ENCODE measurements at places on chromosomes 13 and 19.

- no peak for DNase-seq
Observed at GRCh38 chr13:93416736-93417355, 190.2 kb downstream of the GPC6 start.

DNA sequence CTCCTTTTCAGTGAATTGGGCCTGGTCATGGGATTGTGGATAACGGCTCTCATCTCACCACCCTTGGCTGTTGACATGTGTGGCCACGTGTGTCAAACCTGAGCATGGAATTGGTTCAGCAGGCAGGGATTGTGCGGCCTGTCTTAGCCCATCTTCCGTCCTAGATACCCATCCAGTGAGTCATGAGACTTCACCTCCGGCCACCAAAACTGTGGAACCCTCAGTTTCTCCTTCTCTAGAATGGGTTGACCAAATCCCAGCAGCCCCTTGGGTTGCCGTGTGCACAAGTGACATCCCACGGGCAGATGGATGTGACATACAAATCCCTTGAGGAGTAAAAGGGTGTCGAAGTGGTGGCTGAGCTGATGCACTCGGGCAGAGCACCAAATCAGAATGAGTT, 6.7 kb downstream of the GGN start:
- DNase-seq: no peak

GRCh38 chr19:7953060-7953459, 9.6 kb upstream of the TIMM44 start:
- no peak for DNase-seq

- DNase-seq: no peak
Observed at GRCh38 chr13:100662468-100663211, 12.0 kb downstream of the TMTC4 start.

DNA sequence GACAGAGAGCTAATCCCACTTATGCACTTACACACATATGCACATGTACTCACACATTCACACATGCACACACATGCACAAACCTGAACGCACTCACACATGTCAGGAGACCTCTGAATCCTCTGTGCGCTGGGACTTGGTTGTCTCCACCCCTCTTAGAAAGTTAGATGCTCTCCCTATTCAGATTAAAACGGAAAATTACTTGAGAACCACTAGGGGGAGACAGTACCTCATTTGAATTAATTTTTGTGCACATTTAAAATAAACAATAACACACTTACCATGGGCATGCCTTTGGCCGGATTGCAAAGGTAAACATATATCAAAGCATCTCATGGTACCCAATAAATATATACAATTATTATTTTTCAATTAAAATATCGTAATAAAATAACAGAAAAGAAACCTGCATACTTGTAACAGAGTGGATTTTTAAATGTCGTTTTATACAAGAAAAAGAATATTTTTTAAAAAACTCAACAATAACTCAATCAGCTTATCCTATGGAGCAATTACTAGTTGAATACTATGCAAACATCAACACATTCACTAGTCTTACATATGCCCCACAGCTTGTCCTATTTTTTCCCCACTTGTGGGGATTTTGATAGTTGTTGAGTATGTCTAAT, 9.5 kb upstream of the LILRB4 start:
- DNase-seq: peak; percentile 58

GRCh38 chr19:4640247-4641000, 1.1 kb downstream of the TNFAIP8L1 start:
- no peak for DNase-seq

DNA sequence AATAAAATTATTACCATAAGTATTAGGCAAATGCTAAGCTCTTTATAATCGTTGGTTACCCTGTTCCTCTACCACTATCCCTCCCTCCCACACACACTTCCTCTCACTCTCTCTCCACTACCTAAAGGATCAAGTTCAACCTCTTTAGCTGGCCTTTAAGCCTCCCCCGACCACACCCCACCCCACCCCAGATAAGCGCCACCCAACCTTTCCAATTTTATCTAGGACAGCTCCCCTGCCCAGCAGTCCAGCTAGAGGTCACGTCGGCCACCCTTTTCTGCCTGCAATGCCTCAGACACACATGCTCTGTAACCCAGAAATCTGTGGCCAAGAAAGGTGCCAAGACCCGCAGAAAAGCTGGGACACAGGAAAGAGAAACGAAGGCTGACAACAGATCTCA, 1.1 kb downstream of the LYPD4 start:
- DNase-seq: no peak

DNA sequence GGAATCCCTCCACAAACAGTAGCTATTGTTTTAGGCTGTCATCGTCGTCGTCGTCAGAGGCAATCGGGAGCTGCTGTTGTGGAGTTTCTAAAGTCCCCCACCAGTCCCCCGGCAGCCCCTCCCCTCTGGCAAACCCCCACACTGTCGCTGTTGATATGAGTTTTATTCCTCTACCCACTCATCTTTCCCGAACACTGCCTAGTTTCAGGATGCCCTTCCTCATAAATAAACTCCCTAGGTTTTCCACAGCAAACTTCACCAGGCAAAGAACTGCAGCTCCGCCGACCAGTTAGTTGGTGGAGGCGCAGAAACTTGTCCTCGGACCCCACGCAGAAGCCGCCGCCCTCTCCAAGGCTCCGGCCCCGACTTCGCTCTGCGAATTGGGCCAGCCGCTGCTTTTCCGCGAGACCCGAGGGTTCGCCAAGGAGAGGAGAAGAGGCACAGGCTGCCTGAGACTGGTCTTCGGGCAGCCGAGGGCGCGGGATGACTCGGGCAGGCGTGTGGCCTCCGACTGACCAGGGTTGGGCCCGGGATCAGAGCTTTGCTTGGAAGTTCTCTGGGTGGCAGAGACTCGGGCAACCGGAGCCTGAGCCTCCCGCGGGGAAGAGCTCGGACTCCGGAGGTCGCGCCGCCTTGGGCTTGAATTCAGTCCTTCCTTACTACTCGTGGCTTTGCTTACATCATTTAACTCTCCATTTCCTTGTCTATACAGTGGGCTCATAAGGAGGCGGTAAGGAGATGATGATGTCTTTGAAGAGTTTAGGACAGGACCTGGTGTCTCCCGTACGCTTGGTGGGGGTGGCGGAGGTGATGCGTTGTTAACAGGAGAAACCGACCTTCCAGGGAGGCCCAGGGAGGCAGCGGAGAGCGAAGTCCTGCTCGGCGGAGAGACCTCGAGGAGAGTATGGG, 7.9 kb downstream of the PDX1 start:
- DNase-seq: no peak

DNA sequence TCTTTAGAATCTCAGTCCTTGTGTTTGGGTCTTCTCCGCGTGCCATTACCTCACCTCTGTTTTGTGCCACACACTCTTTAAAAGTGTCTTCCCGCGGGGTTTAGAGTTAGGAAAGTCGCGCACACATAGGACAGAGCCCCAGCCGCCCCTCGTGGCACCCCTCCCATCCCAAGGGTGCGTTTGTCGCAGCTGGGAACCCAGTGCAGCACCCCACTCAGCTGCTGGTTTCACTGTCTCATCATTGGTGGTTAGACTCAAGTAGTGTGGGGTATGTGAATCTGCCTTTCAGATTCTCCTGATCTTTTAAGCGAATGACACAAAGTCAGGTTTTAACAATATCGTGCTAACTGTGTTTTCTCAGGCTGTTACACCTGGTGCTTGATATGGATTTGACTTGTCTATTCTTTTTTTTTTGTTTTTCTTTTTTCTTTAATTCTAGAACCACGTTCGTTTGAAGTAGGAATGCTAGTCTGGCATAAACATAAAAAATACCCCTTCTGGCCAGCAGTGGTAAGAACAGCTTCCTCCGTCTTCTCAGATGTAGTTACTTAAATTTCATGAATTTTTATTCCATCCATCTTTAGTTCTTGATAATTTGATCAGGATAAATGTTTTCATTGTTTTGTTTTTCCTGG, 19.5 kb upstream of the NDUFS7 start:
- DNase-seq: no peak

GRCh38 chr19:40571005-40571318, 5.7 kb upstream of the SHKBP1 start:
- no peak for DNase-seq

- no peak for DNase-seq
Observed at GRCh38 chr19:5064896-5065295, 96.0 kb downstream of the KDM4B start.

GRCh38 chr19:5050067-5050656, 81.2 kb downstream of the KDM4B start:
- DNase-seq: no peak

- DNase-seq: peak; percentile 83
Observed at GRCh38 chr19:40284501-40285352, at the start of gene AKT2. TSS of gene AKT2 (minus strand) at chr19:40285345. CDS start at chr19:40265267, 20,078 bp downstream.

DNA sequence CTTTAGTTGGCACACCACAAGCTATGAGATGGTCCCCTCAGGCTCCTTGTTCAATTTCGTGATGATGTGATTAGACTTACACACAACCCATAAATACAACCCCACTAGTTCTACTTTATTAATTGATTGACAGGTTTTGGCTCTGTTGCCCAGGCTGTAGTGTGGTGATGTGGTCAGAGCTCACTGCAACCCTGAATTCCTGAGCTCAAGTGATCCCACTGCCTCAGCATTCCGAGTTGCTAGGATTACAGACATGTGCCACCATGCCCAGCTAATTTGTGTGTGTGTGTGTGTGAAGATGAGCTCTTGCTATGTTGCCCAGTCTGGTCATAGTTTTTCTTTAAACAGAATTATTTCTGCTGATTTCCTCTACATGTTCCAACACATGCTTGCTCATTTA, 17.5 kb upstream of the HTR2A start:
- no peak for DNase-seq

DNA sequence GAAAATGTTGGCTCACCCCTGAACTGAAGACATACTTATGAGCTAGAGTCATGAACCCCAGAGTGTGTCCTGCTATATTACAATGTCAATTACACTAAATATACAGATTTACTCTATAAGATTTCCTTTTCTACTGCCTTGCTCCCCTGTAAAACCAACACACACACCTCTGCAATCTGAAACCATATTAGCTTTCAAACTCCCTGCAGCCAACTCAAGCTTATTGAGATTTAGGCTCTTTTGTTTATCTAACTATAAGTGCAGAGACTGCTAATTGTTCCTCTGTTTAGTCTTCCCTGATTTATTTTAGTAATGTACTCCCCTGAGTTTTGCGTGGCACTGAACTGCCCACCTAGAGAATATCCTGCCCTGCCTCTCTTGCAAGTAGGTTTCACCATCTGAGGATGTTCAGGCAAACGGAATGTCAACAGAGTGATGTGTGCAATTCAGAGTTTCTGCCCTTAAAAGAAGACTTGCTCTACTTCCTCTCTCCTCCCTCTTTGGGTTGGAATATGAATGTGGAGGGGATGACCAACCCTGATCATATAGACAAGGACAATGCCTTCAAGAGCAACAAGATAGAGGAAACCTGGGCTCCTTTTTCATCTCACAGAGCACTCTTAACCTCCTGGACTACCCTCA, 22.3 kb downstream of the FAM216B start:
- DNase-seq: no peak

DNA sequence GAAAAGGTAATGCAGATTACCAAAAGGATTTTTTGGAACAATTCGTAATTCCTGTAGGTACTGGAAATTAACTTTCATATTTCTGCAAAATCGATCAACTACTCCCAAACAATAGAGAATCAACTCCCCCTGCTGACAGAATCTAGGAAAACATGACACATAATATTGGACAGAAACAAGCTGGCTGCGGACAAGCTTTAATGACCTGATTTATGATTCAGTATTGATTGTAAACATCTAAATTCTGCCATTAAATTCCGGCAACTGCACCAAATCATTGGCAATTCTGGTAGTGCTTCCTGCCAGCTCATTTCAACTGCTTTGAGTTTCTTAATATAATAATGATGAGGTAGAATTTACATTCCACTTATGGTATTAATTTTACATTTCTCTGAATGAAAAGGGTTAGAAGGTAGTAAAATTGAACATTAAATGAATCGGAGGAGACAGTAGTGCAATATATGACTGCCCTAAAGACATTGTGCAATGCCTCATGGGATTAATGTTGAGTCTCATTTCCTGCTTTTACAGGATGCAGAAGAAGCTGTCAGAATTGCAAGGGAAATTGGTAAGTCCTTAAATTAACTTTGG, 146.5 kb downstream of the PCCA start:
- peak; percentile 78 for DNase-seq

- DNase-seq: no peak
Observed at GRCh38 chr13:86900906-86901305, 770.3 kb upstream of the SLITRK5 start.

- DNase-seq: no peak
Observed at GRCh38 chr19:6734096-6734696, 3.2 kb downstream of the GPR108 start.

DNA sequence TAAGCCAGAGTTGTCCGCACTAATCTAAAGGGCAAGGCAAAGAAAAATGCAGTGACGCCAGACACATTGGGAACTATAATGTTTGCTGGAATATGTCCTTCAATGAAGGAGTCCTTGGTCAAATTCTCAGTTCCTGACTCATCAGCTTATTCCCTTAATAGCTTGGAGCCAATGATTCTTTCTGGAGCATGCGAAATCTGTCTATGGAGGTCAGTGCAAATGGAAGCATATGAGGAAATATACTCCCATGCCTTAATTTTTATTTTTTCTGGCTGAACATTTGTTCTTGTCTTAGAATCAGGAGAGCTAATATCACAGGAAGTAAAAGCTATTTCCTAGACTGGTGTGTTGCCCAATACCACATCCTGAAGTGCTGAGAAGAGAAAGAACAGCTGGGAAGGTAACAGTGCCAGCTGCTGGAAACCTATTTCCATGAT, 289.8 kb upstream of the SPRY2 start:
- DNase-seq: peak; percentile 1

DNA sequence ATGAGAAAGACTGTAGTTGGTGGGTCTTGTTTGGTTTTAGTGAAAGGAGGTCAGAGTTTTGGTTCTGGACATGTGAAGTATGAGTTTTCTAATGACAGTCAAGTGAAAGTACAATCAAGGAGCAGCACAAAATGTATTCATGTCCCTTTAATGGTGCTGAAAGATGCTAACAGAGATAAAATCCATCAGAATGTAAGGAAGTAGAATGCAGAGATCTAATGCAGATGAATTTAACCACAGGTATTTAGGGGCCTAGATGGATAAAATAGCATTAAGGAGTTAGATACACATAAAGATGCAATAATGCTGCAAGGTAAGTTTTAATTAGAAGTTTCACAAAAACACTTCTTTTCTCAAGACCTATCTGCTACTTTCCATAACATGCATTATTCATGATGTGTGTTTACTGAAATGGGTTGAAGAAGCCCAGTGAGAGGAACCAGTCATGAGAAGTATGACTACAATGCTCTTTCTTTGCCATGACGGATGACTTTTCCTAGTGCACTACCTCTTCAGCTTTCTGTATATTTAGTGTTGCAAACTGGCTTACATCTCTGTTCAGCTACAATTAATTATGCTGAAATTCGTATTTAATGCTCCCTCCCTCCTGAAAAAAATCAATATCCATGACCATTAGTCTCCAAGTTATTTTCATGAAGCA, 222.9 kb upstream of the HTR2A start:
- no peak for DNase-seq
